ENCODE measurements at places on chromosomes 1 and 21.

GRCh38 chr1:222224636-222225315, 323.1 kb downstream of the HHIPL2 start:
- no peak for DNase-seq

GRCh38 chr21:32653326-32653901, 41.2 kb upstream of the CFAP298 start:
- no peak for DNase-seq

GRCh38 chr1:89929467-89930063, 65.3 kb upstream of the ZNF326 start:
- no peak for DNase-seq

GRCh38 chr1:198364471-198364870, 176.0 kb downstream of the ATP6V1G3 start:
- DNase-seq = no peak

GRCh38 chr21:18006691-18007090, 187.5 kb upstream of the C21orf91 start:
- DNase-seq = no peak

DNA sequence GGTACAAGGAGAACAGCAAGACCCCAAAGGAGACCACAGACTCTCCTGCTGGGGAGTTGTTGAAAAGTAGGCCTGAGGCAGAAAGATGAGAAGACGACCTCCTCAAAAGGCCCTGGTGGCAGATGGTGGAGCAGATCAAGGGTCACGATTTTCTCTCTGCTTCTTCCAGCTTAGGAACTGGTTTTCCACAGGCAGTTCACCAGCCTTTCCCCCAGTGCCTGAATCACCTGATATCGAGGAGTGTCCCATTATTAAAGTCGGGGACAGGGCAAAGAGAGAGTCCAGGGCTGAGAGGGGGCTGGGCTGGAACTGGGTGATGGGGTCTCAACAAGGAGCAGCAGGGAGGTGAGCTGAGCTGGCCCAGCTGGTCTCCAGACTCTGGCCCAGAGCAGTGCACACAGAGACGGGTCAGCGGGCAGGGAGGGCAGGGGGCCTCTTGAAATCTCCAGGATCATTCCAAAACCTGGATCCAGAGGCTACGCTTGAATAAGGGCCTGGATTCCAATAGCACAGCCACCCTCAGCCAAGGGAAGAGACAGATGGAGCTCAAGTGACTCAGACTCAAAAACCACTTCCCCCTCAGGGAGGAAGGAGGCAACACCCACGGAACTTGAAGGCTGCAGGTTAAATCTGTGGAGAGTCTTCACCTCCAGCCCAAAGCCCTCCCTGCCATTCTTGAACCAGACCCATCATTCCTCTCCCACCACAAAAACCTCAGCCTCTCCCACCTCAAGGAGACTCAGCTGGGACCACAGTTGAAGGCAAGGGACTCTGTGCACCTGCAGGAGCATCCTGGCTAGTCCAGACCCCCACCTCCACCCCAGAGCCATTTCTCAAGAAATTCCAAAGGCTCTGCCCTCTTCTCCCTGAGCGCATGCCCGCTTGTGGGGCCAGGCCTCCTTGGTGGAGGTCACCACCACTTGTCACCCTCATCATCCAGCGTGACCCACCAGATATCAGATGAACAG, at the start of gene S100A5:
TSS of gene S100A5 (minus strand) at position 541 of the 968 bp plus-strand sequence. CDS start 743 bp downstream, outside the sequence.
- no peak for DNase-seq

- no peak for DNase-seq
Observed at GRCh38 chr1:161044535-161044907, 1.3 kb downstream of the USF1 start.

DNA sequence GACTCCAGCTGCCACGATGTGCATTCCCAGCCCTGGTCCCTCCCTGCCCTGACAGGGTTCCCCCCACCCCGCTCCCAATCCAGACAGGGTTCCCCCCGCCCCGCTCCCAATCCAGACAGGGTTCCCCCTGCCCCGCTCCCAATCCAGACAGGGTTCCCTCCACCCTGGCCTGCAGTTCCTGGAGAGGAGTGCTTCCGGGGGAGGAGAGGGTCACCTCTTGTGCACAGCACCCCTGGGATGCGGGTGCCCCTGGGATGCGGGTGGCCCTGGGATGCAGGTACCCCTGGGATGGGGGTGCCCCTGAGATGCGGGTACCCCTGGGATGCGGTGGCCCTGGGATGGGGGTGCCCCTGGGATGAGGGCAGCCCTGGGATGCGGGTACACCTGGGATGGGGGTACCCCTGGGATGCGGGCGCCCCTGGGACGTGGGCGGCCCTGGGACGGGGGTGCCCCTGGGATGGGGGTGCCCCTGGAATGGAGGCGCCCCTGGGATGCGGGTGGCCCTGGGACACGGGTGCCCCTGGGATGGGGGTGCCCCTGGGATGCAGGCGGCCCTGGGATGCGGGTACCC, 36.7 kb upstream of the SLC19A1 start:
- no peak for DNase-seq

GRCh38 chr1:45880930-45881329, 77.5 kb downstream of the MAST2 start:
- DNase-seq = no peak

GRCh38 chr21:27225151-27225550, 258.3 kb upstream of the ADAMTS5 start:
- DNase-seq = no peak

DNA sequence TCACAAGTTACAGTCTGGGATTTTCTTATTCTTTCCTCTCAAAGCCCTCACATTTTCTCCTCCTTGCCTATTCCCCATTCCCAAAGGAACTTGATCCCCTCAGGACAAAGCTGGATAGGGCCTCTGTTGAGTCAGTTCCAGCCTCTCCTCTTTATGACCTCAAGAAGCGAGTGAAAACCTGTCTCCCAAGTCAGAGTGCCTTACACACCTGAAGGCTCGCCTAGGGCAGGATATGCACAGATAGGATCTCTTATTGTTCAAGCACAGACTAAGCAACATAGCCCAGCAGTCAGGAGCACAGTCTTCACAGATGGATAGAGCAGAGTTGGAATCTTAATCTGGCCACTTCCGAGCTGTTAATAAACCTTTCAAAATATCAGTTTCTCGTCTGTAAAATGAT, 60.8 kb upstream of the PRRC2C start:
- no peak for DNase-seq

DNA sequence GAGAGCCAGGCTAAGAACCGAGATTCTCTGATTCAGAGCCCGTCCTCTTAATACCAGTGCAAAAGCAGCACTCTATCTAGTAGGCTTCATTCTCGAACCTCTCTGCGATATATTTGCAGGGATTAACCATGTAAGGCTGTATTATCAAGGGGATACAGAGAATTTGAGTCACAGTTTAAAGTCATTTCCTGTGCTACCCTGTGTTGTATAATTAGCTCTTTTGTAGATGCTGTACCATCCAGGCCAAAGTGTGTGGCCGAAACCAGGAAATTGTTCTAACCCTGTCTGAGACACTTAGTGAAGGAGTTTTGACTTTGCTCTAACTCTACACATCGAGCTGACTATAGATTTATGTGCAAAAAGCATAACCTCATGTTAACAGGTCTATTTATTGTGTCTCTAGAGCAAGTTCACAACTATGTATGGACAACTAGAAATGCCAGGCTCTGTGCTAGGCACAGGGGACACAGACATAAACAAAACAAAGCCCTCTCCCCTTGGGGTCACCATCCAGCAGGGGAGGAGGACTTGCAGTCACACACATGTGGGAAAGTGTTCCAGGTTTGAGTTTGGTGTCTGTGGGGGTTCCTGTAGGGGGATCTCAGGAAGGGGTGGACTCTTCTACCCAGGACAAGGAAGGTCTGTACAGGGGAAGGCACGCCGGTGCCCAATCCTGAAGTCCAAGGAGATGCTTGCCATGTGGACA, 182.2 kb downstream of the DHRS3 start:
- no peak for DNase-seq

- no peak for DNase-seq
Observed at GRCh38 chr1:110208916-110209645, 1.0 kb upstream of the KCNC4 start.

DNA sequence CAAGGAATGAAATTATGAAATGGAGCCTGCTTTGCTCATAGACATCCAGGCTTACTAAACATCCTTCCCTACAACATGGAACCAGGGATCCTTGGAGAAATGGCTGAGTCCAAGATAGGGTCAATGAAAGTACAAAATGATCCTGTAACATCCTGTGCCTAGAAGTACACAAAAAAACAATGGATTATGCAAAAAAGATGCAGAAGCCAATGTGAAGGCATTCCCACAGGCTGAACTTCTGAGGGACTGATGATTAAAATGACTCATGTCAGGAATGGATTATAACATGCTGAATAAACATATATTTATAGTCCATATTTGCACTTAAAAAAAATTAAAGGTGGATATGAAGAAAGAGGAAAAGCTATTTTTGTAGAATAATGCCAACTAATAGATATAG, 10.4 kb upstream of the HOOK1 start:
- no peak for DNase-seq

DNA sequence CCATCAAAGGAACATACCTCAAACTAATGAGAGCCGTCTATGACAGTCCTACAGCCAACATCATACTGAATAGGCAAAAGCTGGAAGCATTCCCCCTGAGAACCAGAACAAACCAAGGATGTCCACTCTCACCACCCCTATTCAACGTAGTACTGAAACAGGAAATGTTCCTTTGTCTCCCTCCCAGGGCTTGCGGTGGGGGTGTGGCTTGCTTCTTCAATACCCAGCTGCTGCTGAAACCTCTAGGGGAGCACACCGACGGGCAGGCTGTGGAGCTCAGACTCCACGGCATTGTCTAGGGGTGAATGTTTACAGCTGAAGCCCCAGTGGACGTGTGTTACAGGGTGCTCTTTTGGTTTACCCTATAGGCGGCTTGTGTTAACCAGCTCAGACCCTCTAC, 30.5 kb upstream of the B3GALT2 start:
- no peak for DNase-seq

DNA sequence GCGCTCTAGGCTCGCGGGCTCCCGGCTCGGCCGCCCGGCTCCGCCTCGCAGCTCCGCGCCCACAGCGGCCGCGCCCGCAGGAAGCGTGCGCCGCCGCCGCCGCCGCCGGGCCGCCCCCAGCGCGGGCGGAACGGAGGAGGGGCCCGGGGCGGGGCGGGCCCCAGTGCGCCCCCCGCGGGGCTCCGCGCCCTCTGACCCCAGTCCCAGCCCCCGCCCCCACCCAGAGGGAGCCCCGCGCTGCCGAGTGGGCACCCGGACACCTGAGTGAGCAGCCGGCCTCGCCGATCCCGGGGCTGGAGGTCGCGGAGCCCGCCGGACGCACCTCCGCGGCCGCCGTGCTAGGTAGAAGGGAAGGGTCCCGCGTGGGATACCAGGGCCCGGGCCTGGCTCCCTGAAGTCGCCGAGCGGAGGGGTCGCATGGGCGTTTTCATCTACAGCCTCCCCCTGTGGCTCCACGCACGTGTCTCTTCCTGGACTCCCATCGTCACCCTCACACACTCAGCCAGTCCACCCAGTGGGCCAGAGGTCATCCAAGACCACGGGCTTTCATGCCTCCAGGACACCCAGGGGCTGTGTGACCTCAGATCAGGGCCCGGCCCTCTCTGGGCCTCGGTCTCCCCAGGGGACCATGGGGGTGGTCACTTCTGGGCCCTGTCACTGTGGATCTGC, at the start of gene SDC3:
TSS of gene SDC3 (minus strand) at position 63 of the 669 bp plus-strand sequence. CDS start 172 bp downstream, outside the sequence.
- no peak for DNase-seq

DNA sequence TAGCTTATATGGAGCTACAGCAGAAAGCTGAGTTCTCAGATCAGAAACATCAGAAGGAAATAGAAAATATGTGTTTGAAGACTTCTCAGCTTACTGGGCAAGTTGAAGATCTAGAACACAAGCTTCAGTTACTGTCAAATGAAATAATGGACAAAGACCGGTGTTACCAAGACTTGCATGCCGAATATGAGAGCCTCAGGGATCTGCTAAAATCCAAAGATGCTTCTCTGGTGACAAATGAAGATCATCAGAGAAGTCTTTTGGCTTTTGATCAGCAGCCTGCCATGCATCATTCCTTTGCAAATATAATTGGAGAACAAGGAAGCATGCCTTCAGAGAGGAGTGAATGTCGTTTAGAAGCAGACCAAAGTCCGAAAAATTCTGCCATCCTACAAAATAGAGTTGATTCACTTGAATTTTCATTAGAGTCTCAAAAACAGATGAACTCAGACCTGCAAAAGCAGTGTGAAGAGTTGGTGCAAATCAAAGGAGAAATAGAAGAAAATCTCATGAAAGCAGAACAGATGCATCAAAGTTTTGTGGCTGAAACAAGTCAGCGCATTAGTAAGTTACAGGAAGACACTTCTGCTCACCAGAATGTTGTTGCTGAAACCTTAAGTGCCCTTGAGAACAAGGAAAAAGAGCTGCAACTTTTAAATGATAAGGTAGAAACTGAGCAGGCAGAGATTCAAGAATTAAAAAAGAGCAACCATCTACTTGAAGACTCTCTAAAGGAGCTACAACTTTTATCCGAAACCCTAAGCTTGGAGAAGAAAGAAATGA, 37.6 kb downstream of the CENPF start:
- DNase-seq = no peak

DNA sequence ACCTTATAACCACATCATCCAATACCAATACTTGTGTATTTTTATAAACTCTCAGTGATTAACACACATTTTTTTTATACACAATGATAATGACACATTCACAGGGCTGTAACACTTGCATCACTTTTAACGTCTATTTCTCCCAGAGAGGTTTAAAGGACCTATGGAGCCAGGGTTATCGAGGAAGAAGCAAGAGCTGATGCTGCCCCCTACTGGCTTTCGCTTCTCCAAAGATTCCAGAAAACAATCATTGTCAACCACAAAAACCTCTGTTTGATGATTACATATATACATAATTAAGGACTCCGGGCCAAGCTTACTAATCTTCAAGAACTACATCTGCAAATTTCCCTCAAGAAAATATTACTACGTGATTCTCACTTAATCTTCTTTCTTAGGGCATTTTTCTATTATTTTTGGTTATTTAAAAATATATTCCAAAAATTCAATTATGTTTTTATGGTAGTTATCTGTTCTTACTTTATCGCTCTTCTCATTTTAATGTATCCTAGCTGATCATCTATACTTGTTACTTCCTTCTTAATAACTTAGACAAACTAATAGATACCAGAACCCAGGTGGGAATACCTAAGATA, 214.5 kb downstream of the VAV3 start:
- DNase-seq = no peak

GRCh38 chr1:160204526-160205241, 500 bp upstream of the PEA15 start:
- no peak for DNase-seq

DNA sequence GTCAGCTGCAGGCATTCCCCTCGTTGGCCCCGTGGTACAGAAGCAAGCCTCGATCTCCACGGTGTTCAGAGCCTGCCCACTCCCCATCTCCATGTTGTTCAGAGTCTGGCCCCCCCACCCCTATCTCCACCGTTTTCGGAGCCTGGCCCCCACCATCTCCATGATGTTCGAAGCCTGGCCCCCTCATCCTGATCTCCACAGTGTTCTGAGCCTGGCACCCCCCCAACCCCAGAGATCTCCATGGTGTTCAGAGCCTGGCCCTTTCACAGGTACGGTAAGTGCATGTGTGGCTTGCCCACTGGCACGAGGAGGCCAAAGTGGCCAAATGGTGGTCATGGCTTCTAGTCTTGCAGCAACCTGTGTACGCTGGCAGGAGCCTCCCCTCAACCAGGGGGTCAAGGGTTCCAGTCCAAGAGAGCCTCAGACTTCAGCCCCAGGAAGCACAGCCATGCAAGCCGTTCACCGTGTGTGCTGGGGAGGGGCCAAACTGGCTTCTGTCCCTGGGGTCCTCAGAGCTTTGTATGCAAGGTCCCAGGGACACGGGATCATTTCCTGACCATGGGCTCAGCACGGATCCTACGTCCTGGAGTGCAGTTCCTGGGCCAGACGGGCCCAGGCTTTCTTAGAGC, 13.3 kb upstream of the PCBP3 start:
- no peak for DNase-seq

GRCh38 chr1:203454986-203455471, 20.6 kb upstream of the PRELP start:
- DNase-seq = no peak

- no peak for DNase-seq
Observed at GRCh38 chr1:220426989-220427388, 100.9 kb upstream of the MARK1 start.
